ENCODE measurements at places on chromosomes 7 and 10. TPM values are rescaled to one million over a fixed set of nuclear protein-coding genes. Genes with fewer than 3 reads are reported as not detected.

Gene TAS2R5
- not detected for total RNA-seq

Gene SYCE1
- total RNA-seq, result not detected

Gene CCT6A
- total RNA-seq, result 698 TPM

Gene CPA5
- 0.13 TPM for total RNA-seq

Gene CCM2
- total RNA-seq, result 43.2 TPM

Gene LGI1
- total RNA-seq, result not detected

Gene LRRC18
- not detected for total RNA-seq

Gene GIMAP4
- total RNA-seq, result not detected

Gene PLXNA4
- not detected for total RNA-seq

All from MG63 (cell line).